ENCODE measurements at places on chromosomes 2 and 18. TPM values are rescaled to one million over a fixed set of nuclear protein-coding genes. Genes with fewer than 3 reads are reported as not detected.

The AMER3 gene
- not detected for polyA plus RNA-seq

The DYNAP gene
- polyA plus RNA-seq, result not detected

The SERPINB4 gene
- not detected for polyA plus RNA-seq

The CHRND gene
- not detected for polyA plus RNA-seq

The SCN9A gene
- polyA plus RNA-seq, result not detected

The KYNU gene
- polyA plus RNA-seq, result not detected

The C2orf66 gene
- not detected for polyA plus RNA-seq

The CYP27A1 gene
- not detected for polyA plus RNA-seq

The WDR35 gene
- 2.6 TPM for polyA plus RNA-seq

The NTSR2 gene
- polyA plus RNA-seq, result not detected

The CNGA3 gene
- polyA plus RNA-seq, result not detected

The STON1 gene
- 0.57 TPM for polyA plus RNA-seq

The ASAP2 gene
- not detected for polyA plus RNA-seq

The IL1R1 gene
- polyA plus RNA-seq, result 2.0 TPM

The EDAR gene
- 1.4 TPM for polyA plus RNA-seq

The TNS1 gene
- polyA plus RNA-seq, result not detected

The KLHL29 gene
- polyA plus RNA-seq, result 0.31 TPM

The ACMSD gene
- not detected for polyA plus RNA-seq

The SERPINB7 gene
- not detected for polyA plus RNA-seq

The CEP192 gene
- polyA plus RNA-seq, result 5.3 TPM

The KCNIP3 gene
- polyA plus RNA-seq, result not detected

The GEN1 gene
- polyA plus RNA-seq, result 2.0 TPM

The GNLY gene
- polyA plus RNA-seq, result 9.8 TPM

The L3MBTL4 gene
- not detected for polyA plus RNA-seq

The KCNK3 gene
- polyA plus RNA-seq, result not detected

The DOK6 gene
- polyA plus RNA-seq, result not detected

The LOXHD1 gene
- polyA plus RNA-seq, result not detected

The SOWAHC gene
- 1.5 TPM for polyA plus RNA-seq

The ADRA2B gene
- polyA plus RNA-seq, result not detected

The ARHGAP15 gene
- 259 TPM for polyA plus RNA-seq

The MAPK4 gene
- polyA plus RNA-seq, result not detected

The GLB1L gene
- polyA plus RNA-seq, result not detected

The GPR45 gene
- polyA plus RNA-seq, result not detected

The SLC5A7 gene
- polyA plus RNA-seq, result not detected

The PLCD4 gene
- polyA plus RNA-seq, result 0.54 TPM

The FEV gene
- not detected for polyA plus RNA-seq

The NOP58 gene
- polyA plus RNA-seq, result 92.5 TPM

The MALL gene
- polyA plus RNA-seq, result 0.19 TPM

The TMEM200C gene
- not detected for polyA plus RNA-seq

The IL36A gene
- polyA plus RNA-seq, result 0.42 TPM

The MBD1 gene
- polyA plus RNA-seq, result 28.3 TPM

The IL1R2 gene
- 3.1 TPM for polyA plus RNA-seq

The SH2D6 gene
- polyA plus RNA-seq, result not detected

The TFCP2L1 gene
- polyA plus RNA-seq, result not detected

The VWC2L gene
- polyA plus RNA-seq, result not detected

The PIK3C3 gene
- polyA plus RNA-seq, result 52.9 TPM

The CNDP1 gene
- not detected for polyA plus RNA-seq

The IL36RN gene
- not detected for polyA plus RNA-seq

The DLGAP1 gene
- polyA plus RNA-seq, result 1.3 TPM

All from CD4-positive, CD25-positive, alpha-beta regulatory T cell (primary cell).